ENCODE measurements at places on chromosomes 13 and 19. TPM values are rescaled to one million over a fixed set of nuclear protein-coding genes. Genes with fewer than 3 reads are reported as not detected.

The B3GNT8 gene
- not detected for total RNA-seq

The C1QTNF9B gene
- total RNA-seq = not detected

The PSG6 gene
- not detected for total RNA-seq

The EFNA2 gene
- 2.1 TPM for total RNA-seq

The GZMM gene
- total RNA-seq = 0.32 TPM

All from A549 treated with dexamethasone at 1 μM for 4 hours (cell line).